ENCODE measurements at places on chromosomes 13 and 19. TPM values are rescaled to one million over a fixed set of nuclear protein-coding genes. Genes with fewer than 3 reads are reported as not detected.

- H3K4me1 ChIP-seq = peaks cover 45% of the 10 kb centered on the region
- H3K36me3 ChIP-seq = no peaks in the 10 kb centered on the region
- DNase-seq = no peak
- H3K4me3 ChIP-seq = no peak overlapping the region
Measured at GRCh38 chr19:2171349-2172145, 7.8 kb downstream of the DOT1L start.

- no peak overlapping the region for H3K27ac ChIP-seq
- H3K36me3 ChIP-seq = no peaks in the 10 kb centered on the region
- DNase-seq = peak; percentile 58
Measured at GRCh38 chr13:30020726-30021312, 170.4 kb upstream of the UBL3 start.

The ATG4D gene
- total RNA-seq = 53.2 TPM

DNA sequence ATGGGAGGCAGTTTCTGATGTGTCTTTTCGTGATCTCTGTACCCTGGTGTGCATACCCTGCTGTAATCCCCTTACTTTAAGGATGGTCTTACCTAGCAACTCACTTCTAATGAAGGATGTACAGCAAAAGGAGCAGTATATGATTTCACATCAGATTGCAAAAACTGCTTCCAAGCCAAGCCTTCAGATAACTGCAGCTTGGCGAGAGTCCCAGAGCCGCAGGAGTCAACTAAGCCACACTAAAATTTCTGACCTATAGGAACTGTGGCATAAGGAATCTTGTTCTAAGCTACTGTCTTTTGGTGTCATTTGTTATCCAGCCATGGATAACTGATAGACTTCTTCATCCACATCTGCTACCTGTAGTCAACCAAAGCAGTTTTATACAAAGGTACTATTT lies 496.7 kb downstream of the GPC6 start:
- H3K36me3 ChIP-seq = no peaks in the 10 kb centered on the region
- H3K4me3 ChIP-seq = no peak overlapping the region
- no peaks in the 10 kb centered on the region for H3K27me3 ChIP-seq
- peaks cover 24% of the 10 kb centered on the region for H3K4me1 ChIP-seq

GRCh38 chr19:33332248-33332647 lies 29.9 kb upstream of the CEBPA start:
- H3K36me3 ChIP-seq = no peaks in the 10 kb centered on the region
- no peaks in the 10 kb centered on the region for H3K27me3 ChIP-seq
- no peaks in the 10 kb centered on the region for H3K4me1 ChIP-seq
- H3K4me3 ChIP-seq = no peak overlapping the region

GRCh38 chr19:33235269-33235995 lies 9.8 kb upstream of the SLC7A10 start:
- no peaks in the 10 kb centered on the region for H3K36me3 ChIP-seq
- H3K27ac ChIP-seq = no peak overlapping the region
- no peaks in the 10 kb centered on the region for H3K4me1 ChIP-seq
- H3K27me3 ChIP-seq = no peaks in the 10 kb centered on the region
- DNase-seq = peak; percentile 87
- H3K4me3 ChIP-seq = no peak overlapping the region

The KLF12 gene
- total RNA-seq = 5.0 TPM

DNA sequence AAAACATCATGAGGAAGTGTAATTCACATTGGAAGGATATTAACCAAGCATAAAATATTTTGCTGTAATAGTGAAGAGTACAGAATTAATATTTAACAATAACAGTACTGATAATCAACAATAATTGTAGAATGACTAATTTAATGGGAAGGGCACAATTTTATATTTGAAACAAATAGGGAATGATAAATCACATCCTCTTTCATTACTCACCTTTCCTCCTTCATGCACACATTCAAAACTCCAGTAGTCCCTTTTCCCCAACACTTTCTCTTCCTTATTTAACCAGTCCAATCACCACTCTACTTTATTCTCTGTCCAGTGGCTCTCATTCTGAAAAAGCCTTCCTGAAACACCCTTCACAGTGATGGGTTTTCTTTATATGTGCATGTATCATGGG lies 110.8 kb upstream of the POSTN start:
- no peaks in the 10 kb centered on the region for H3K27me3 ChIP-seq
- DNase-seq = peak; percentile 7
- H3K27ac ChIP-seq = no peak overlapping the region

GRCh38 chr13:95121516-95121915 lies 179.7 kb downstream of the ABCC4 start:
- H3K36me3 ChIP-seq = no peaks in the 10 kb centered on the region
- H3K27ac ChIP-seq = peak overlapping the region; percentile 100
- H3K27me3 ChIP-seq = no peaks in the 10 kb centered on the region
- peaks cover 73% of the 10 kb centered on the region for H3K4me1 ChIP-seq
- peak; percentile 68 for DNase-seq

- peaks cover 33% of the 10 kb centered on the region for H3K4me1 ChIP-seq
- no peaks in the 10 kb centered on the region for H3K36me3 ChIP-seq
- H3K27ac ChIP-seq = peak overlapping the region; percentile 58
- no peak for DNase-seq
- H3K4me3 ChIP-seq = no peak overlapping the region
- no peaks in the 10 kb centered on the region for H3K27me3 ChIP-seq
Measured at GRCh38 chr13:40994581-40995230, 24.4 kb downstream of the ELF1 start.

The WDR88 gene
- total RNA-seq = not detected

- no peaks in the 10 kb centered on the region for H3K4me1 ChIP-seq
- no peak overlapping the region for H3K27ac ChIP-seq
- H3K4me3 ChIP-seq = no peak overlapping the region
- H3K27me3 ChIP-seq = peaks cover 41% of the 10 kb centered on the region
- no peaks in the 10 kb centered on the region for H3K36me3 ChIP-seq
- DNase-seq = no peak
Measured at GRCh38 chr13:37100731-37101130, 4.7 kb downstream of the CSNK1A1L start.

Data from PC-3 (cell line).